Esophagus squamous epithelium (tissue), 5 donors: ENCODE measurements at places on chromosomes 3 and 15. TPM values are rescaled to one million over a fixed set of nuclear protein-coding genes. Genes with fewer than 3 reads are reported as not detected.

Gene TMOD2
- total RNA-seq, result 3.9 TPM

- no peak overlapping the region for H3K27ac ChIP-seq
- H3K36me3 ChIP-seq, result no peaks in the 10 kb centered on the region
- no peaks in the 10 kb centered on the region for H3K27me3 ChIP-seq
- no peak overlapping the region for H3K4me3 ChIP-seq
- no peaks in the 10 kb centered on the region for H3K4me1 ChIP-seq
Observed at GRCh38 chr3:176995946-176996345, 201.3 kb downstream of the TBL1XR1 start.

- peaks cover 32% of the 10 kb centered on the region for H3K4me1 ChIP-seq
- H3K4me3 ChIP-seq, result no peak overlapping the region
- no peaks in the 10 kb centered on the region for H3K36me3 ChIP-seq
- DNase-seq, result no peak
Observed at GRCh38 chr15:66878761-66879160, 176.7 kb downstream of the SMAD6 start.

DNA sequence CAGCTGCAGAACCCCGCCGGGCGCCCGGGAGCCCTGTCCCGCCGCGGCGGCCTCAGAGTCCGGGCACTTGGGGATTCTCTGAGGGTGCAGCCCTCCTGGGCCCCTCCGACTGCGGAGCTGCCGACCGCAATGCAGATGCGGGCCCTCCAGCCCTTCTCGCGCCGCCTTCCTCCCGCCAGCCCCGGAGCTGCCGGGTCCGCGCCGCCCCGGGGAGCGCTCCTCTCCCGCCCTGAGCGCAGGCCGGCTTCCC, 320 bp upstream of the ACAN start:
- H3K4me1 ChIP-seq, result peaks cover 11% of the 10 kb centered on the region
- no peak for DNase-seq
- H3K27me3 ChIP-seq, result peaks cover 6% of the 10 kb centered on the region
- H3K27ac ChIP-seq, result no peak overlapping the region

GRCh38 chr15:32807331-32807730, 89.5 kb downstream of the GREM1 start:
- no peaks in the 10 kb centered on the region for H3K36me3 ChIP-seq
- H3K4me3 ChIP-seq, result no peak overlapping the region
- no peaks in the 10 kb centered on the region for H3K27me3 ChIP-seq
- no peak overlapping the region for H3K27ac ChIP-seq
- no peak for DNase-seq

DNA sequence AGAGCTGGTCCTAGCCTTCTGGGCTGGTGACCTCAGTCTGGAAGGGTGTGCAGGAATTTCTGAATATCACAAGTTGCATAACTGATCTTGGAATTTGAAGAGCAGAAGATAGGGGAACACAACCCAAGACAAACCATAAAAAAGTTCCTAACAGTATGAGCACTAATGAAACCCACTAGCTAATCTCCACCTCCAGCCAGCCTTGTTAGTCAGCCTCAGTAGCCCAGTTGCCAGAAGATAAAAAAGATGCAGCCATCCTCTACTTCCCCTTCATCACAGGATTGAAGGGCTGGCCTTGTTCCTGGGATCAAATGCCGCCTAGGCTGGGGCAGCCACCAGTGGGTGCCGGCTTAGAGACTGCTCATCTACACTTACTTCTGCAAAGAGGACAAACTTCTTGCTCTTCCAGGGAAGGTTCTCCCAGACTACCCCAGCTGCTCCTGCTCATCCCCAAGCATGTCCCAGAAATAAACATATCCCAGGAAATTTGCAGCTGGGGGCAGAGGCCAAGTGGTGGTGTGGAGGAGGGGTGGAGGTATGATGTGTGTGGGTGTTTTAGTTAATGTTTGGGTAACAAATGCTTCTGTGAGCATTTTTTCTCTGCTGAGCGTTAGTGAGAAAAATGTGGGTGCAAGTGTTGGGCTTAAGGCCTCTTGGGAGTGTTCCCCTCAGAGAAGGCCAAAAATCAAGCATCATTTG, 9.2 kb upstream of the ITGA11 start:
- H3K4me1 ChIP-seq, result peaks cover 12% of the 10 kb centered on the region
- no peak for DNase-seq
- H3K27ac ChIP-seq, result no peak overlapping the region

DNA sequence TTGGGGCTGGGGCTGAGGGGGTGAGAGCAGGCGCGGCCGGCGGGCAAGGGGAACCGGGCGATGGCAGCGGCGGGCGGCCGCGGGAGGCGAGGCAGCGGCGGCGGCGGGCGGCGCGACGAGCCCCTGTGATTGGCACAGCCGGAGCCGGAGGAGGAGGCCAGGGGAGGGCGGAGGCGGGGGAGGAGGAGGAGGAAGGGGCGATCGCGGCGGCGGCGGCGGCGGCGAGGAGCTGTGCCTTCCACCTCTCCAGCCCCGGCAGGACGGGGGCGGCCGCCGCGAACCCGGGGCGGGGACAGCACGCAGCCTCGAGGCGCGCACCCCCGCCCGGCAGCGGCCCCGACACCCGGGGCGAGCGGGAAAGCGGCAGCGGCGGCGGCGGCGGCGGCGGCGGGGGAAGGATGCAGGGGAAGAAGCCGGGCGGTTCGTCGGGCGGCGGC, at the start of gene SLCO3A1:
SLCO3A1 (plus strand) TSS at position 198 of the 437 bp plus-strand sequence.
- no peaks in the 10 kb centered on the region for H3K36me3 ChIP-seq
- H3K4me3 ChIP-seq, result peak within 1 kb of the TSS; percentile 77
- H3K27ac ChIP-seq, result peak within 1 kb of the TSS; percentile 95
- H3K27me3 ChIP-seq, result no peaks in the 10 kb centered on the region
- DNase-seq, result no peak

Gene KLHDC8B
- 58.0 TPM for total RNA-seq

GRCh38 chr15:47394286-47394809, 323.0 kb upstream of the SEMA6D start:
- H3K4me1 ChIP-seq, result no peaks in the 10 kb centered on the region
- no peak overlapping the region for H3K27ac ChIP-seq
- H3K36me3 ChIP-seq, result no peaks in the 10 kb centered on the region
- H3K27me3 ChIP-seq, result no peaks in the 10 kb centered on the region
- DNase-seq, result no peak

Gene SEMA5B
- total RNA-seq, result 0.13 TPM

DNA sequence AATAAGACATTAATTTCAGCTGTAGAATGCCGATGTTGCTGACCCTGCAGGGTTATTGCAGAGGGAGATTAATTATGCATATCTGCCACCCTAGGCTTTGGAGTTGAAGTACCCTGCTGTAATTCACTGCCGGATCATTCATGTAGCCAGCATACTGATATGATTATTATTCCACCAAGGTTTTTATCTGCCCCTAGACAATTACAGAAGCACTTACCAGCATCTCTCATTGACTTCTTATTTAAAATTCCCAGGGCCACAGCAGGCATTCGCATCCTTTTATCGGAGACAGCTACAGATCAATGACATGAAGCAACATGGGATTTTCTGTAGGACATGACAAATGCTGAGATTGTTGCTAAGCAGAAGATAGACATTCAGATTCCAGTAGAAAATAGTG, 31.3 kb downstream of the IL1RAP start:
- no peak overlapping the region for H3K27ac ChIP-seq
- H3K27me3 ChIP-seq, result no peaks in the 10 kb centered on the region
- H3K4me3 ChIP-seq, result no peak overlapping the region
- H3K4me1 ChIP-seq, result peaks cover 21% of the 10 kb centered on the region
- no peak for DNase-seq

GRCh38 chr3:115040673-115041286, 106.3 kb downstream of the ZBTB20 start:
- H3K4me3 ChIP-seq, result no peak overlapping the region
- H3K27ac ChIP-seq, result no peak overlapping the region
- H3K36me3 ChIP-seq, result no peaks in the 10 kb centered on the region
- no peaks in the 10 kb centered on the region for H3K4me1 ChIP-seq
- H3K27me3 ChIP-seq, result no peaks in the 10 kb centered on the region

Gene BFSP2
- not detected for total RNA-seq

- H3K36me3 ChIP-seq, result no peaks in the 10 kb centered on the region
- no peak overlapping the region for H3K27ac ChIP-seq
- no peak for DNase-seq
- H3K4me1 ChIP-seq, result peaks cover 7% of the 10 kb centered on the region
- H3K4me3 ChIP-seq, result no peak overlapping the region
Observed at GRCh38 chr3:64438812-64439211, 213.5 kb upstream of the PRICKLE2 start.

Gene PTX3
- not detected for total RNA-seq

DNA sequence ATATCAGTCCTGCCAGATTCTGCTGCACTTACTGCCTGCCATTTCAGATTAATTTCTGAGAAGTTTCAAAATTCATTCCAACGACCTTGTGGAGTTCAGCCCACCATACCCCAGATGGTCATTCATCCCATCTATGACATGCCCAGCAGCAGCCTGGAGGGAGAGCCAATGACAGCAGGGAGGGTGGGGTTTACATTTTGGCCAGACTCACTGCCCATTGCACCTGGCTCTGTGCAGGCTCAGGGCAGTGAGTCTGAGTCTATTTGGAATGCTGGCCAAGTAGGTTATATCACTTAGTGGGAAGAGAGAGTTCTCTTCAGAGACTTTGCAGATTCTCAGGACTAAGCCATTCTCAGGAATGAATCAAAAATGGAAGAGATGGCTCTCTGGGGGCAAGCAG, 21.5 kb downstream of the SRPRB start:
- H3K4me3 ChIP-seq, result no peak overlapping the region
- H3K36me3 ChIP-seq, result peaks cover 10% of the 10 kb centered on the region
- no peaks in the 10 kb centered on the region for H3K4me1 ChIP-seq
- no peak for DNase-seq

GRCh38 chr3:86990012-86990733, 776 bp downstream of the VGLL3 start:
- peak overlapping the region; percentile 58 for H3K4me3 ChIP-seq
- H3K27me3 ChIP-seq, result no peaks in the 10 kb centered on the region
- no peaks in the 10 kb centered on the region for H3K36me3 ChIP-seq
- peaks cover 31% of the 10 kb centered on the region for H3K4me1 ChIP-seq
- DNase-seq, result no peak

GRCh38 chr3:60025096-60026050, 975.5 kb upstream of the CFAP20DC start:
- DNase-seq, result no peak
- no peaks in the 10 kb centered on the region for H3K27me3 ChIP-seq
- peaks cover 14% of the 10 kb centered on the region for H3K4me1 ChIP-seq
- no peaks in the 10 kb centered on the region for H3K36me3 ChIP-seq
- H3K27ac ChIP-seq, result no peak overlapping the region
